Stimulated activated CD4-positive, alpha-beta T cell treated with anti-CD3 and anti-CD28 coated beads, Interleukin-2, amount 100 ng/mL, for 24 hours (primary cell): ENCODE measurements at places on chromosomes 16 and 17.

GRCh38 chr16:64236316-64236715 lies 885.5 kb downstream of the CDH11 start:
- no peak for DNase-seq

GRCh38 chr17:42392692-42393415 lies 4.6 kb upstream of the STAT3 start:
- DNase-seq, result no peak

DNA sequence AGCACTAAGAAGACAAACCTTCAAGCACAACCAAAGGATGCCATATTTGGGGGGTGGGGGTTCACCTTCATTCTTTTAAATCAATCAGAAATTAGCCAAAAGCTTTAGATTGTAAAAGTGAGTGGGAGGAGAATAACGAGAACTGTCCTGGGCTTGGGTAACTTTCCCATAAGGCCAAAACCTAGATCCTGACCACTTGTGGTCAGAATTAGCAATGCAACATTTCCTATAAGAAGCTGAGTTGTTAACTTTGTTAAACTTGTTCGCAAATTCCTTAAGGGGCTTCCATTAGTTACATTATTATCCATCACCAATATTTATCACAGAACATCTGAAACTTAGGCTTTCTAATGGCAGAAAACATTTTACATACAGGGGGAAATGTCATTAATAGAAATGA lies 25.1 kb downstream of the STAT5B start:
- DNase-seq, result no peak

DNA sequence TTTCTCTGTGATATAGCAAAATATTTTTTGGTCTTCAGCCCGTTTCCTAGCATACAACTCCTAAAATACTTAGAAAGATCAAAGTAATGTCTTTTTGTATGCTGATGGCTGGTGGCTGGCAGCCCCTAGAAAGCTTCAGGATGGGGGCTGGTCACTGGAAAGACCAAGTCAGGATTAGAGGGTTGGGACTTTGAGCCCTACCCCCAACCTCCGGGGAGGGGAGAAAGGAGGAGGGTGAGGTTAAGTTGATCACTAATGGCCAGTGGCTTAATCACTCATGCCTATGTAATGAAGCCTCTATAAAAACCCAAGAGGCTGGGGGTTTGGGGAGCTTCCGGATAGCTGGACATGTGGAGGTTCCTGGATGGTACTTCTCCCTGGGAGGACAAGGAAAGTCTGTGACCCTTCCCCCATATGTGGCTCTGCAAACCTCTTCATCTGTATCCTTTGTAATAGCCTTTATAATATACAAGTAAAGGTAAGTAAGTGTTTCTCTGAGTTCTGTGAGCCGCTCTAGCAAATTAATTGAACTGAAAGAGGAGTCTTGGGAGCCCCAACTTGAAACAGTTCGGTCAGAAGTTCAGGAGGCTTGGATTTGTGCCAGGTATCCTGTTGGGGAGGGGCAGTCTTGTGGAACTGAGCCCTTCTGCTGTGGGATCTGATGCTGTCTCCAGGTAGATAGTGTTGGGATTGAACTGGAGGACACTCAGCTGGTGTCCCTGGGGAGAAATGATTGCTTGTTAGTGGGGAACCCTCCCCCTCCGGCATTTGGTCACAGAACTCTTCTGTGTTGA lies 3.5 kb downstream of the SLC7A6 start:
- DNase-seq, result no peak

DNA sequence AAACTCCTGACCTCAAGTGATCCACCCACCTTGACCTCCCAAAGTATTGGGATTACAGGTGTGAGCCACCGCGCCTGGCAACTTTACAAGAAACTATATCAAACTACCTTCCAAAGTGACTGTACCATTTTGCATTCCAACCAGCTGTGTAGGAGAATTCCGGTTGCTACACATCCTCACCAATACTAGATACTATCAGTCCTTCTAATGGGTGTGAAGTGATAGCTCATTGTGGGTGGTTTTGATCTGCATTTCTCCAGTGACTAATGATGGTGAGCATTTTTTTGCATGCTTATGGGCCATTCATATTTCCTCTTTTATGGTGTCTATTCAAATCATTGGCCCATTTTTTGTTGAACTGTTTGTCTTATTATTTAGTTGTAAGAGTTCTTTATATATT lies 37.7 kb downstream of the SCNN1B start:
- DNase-seq, result no peak

GRCh38 chr16:88938777-88939244 lies 38.2 kb downstream of the CBFA2T3 start:
- no peak for DNase-seq

- no peak for DNase-seq
Observed at GRCh38 chr16:71464231-71464630, 2.2 kb upstream of the ZNF23 start.

- no peak for DNase-seq
Observed at GRCh38 chr16:16915771-16916170, 536.8 kb downstream of the NPIPA7 start.

DNA sequence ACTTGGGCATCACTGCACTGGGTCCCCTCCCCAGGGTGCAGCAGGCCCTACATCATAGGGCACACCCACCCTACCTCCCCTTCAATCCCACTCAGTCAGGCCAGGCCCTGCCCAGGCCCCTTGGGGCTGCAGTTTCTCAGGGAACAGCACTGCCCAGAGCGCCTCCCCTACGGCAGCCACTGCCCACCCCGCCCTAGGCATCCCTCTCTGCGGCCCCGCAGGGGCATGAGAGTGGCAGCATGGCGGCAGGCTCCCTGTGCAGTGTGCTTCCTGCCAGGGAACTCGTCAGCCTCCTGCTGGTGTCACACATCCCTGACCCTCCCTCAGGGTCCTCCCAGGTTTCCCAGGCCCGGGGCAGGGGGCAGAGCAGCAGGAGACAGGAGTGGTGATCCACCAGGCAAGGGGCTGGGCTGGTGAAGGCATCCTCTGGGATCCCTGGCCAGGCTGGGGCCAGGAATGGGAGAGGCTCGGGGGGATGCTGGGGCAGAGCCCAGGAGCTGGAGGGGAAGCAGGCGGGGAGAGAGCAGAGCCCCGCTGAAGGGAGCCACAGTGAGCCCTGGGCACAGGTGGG lies 16.2 kb upstream of the BAHCC1 start:
- DNase-seq, result no peak

- DNase-seq, result no peak
Observed at GRCh38 chr16:27720731-27721530, 171.0 kb downstream of the KATNIP start.

DNA sequence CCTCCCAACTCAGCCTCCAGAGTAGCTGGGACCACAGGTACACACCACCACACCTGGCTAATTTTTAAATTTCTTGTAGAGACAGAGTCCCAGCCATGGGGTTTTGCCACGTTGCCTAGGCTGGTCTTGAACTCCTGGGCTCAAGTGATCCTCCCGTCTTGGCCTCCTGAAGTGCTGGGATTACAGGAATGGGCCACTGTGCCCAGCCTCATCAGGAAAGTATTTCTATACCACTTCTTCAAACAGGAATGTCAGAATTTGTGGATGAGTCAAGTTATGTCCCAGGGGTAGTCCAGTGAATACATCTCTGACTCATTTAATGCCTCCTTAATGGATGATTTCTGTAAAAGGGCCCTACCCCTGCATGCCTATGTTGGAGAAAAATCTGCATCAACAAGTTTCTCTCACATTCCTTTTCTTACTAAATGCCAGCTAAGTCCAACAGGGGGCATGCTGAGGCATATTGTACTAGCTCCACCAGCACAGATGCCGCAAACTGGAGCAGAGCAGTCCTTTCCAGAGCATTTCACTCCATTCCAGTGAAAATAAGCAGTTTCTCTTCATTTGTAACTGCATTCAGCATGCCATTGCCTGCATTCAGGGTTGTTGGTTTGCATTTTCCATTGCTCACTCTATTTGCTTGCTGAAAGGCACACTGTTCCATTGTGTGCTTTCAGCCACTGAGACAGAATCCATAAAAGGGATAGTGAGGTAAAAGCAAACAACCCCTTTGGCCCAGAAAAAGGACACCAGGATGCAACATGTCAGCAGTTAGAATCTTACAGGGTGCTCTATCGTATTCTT lies 5.3 kb upstream of the CAVIN1 start:
- DNase-seq, result peak; percentile 28

GRCh38 chr17:8695916-8696415 lies 48.7 kb downstream of the CCDC42 start:
- no peak for DNase-seq

DNA sequence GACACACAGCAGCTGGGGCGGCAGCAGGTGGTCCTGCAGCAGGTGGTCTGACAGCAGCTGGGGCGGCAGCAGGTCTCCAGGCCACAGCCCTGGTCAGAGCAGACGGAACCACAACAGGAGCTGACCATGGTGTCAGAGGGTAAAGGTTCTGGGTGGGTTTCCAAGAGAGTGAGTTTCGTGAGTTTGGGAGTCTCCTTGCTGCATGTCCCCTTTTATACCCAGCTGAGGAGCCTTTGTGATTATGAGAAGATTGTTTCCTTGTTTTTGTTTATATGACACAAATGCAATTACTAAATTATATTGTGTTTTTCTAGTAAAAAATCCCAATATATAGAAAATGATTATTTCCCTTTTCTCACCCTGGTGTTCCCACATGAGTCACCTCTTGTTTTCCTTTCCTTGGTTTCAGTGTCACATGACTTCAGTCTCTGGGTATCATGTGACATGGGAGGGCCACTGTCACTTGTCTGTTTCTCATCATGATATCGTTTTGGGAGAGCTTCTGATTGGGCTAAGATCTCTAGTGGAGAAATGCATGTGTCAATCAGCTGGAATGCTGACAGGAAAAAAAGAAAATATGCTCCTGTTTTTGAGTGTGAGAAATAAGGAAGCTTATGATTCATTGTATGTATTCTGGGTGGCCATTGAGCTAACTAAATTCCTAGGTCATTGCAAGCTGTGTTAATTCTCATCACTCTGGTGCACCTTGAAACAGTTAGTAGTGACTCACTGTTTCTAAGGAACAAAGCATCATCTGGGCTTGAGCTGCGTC lies at the start of gene KRTAP4-6:
KRTAP4-6 (minus strand) TSS at position 185 of the 772 bp plus-strand sequence; CDS start at position 128, 57 bp downstream.
- DNase-seq, result no peak

- DNase-seq, result no peak
Observed at GRCh38 chr16:87685405-87685755, 80.4 kb downstream of the KLHDC4 start.

DNA sequence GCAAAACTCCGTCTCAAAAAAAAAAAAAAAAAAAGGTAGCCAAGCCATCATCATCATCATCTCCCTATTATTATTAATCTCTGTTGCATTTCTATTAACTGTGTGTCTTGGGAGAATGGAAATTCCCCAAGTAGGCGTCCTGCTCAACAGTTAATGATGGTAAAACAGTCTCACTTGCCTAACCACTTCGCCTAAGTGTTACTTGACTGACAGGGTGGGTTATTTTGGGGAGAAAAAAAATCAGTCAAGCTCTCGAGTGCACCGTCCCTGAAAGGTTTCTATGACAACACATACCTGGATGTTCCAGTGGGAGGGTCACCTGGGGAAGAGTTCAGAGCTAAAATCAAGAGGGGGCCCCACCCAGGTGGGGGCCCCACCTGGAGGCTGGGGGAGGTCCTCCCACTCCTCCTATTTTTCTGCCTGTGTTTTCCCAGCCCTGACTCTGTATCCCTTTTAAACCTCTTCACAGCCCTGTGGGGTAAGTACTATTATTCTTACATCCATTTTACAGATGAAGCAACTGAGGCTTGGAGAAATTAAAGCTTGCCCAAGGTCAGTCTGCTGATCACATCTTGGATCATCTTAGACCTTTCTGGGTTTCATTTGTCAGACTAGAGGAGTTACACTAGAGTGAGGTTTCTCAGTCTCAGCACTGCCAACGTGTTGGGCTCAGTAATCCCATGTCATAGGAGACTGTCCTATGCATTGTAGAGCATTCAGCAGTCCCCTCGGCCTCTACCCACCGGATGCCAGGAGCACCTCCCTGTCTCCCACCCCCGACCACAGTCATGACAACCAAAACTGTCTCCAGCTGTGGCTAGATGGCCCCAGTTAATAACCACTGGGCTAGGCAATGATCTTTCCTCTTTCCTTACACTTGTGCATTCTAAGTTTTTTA lies 11.0 kb upstream of the ABAT start:
- no peak for DNase-seq

- peak; percentile 58 for DNase-seq
Observed at GRCh38 chr17:76246080-76247066, 6.1 kb upstream of the RNF157 start.

GRCh38 chr17:37737081-37737480 lies 7.8 kb downstream of the HNF1B start:
- DNase-seq, result no peak

- DNase-seq, result no peak
Observed at GRCh38 chr17:27265333-27265732, 28.6 kb upstream of the WSB1 start.
